ENCODE measurements at places on chromosomes 3 and 15.

- peak; percentile 15 for DNase-seq
Measured at GRCh38 chr3:14640157-14640562, 11.4 kb upstream of the CCDC174 start.

- peak; percentile 64 for DNase-seq
Measured at GRCh38 chr3:15989419-15989818, 185.1 kb upstream of the GALNT15 start.

DNA sequence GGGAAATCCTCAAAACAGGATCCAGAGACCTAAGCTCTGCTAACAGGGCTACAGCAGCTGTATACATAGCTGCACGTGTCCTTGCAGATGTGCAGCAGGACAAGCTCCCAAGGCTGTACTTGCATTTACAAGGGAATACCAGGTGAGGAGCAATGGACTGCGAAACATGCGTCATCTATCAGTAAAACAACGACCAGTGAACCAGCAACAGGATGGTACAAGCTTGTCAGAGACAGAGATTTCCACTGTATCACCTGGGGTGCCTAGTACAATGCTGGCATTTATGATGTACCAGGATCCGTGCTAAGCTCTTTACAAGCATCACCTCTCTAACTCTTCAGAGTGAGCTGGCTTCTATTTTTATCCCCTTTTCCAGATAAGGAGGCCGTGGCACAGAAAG is 227.3 kb downstream of the FOXP1 start:
- DNase-seq, result no peak

GRCh38 chr3:168248383-168249204 is 152.9 kb upstream of the GOLIM4 start:
- DNase-seq, result peak; percentile 47

Data from IMR-90 (cell line).